ENCODE measurements at places on chromosomes 6 and 20.

- no peak for DNase-seq
Observed at GRCh38 chr20:60817891-60818290, 434.2 kb upstream of the CDH4 start.

- DNase-seq = no peak
Observed at GRCh38 chr6:150680510-150680909, 80.8 kb downstream of the PLEKHG1 start.

DNA sequence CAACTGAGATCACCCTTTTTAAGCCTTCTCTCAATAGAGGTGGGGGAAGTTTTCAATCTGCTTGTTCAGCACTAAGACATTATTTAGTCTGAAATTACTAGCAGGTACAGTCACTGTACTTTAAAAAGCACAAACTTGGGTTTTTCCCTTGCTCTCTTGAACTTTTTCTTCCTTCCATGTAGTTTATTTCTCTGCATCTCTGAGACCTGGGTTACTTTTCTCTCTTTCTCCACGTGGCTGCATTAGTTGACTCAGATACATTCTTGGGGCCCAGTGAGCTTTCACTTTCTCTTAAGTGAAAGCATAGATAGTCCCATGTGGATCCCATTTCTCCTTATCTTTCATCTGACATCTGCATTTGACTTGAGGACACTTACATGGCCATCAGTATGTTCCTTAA is 433.9 kb upstream of the MAP3K7 start:
- DNase-seq = no peak

DNA sequence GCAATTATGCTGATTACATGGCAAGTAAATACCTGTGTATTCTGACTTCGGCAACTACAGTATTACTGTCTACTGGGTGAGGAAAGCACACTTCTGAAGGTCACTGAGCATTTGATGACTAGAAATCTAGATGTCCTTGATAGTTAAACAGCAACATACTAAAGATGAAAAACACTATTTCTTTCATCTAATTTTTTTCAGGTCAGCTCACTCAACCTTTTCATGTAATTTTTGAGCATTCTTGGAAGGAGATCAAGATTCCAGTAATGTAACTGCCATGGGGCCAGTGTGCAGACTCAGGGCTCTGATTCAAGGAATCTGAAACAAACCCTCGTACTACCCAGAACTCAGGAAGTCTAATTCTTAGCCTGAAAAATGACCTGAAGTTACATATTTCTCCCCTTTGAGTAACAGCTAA is 222.6 kb upstream of the TAB2 start:
- no peak for DNase-seq

DNA sequence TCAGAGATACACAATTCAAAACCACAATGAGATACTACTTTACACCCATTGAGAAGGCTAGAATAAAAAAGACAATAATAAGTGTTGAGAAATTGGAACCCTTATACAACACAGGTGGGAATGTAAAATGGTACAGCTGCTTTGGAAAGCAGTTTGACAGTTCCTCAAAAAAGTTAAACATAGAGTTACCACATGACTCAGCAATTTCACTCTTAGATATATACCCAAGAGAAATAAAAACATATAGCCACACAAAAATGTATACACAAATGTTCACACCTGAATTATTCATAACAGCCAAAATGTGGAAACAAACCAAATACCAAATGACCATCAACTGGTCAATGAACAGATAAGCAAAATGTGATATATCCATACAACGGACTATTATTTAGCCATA is 161.1 kb upstream of the PLN start:
- DNase-seq = no peak

DNA sequence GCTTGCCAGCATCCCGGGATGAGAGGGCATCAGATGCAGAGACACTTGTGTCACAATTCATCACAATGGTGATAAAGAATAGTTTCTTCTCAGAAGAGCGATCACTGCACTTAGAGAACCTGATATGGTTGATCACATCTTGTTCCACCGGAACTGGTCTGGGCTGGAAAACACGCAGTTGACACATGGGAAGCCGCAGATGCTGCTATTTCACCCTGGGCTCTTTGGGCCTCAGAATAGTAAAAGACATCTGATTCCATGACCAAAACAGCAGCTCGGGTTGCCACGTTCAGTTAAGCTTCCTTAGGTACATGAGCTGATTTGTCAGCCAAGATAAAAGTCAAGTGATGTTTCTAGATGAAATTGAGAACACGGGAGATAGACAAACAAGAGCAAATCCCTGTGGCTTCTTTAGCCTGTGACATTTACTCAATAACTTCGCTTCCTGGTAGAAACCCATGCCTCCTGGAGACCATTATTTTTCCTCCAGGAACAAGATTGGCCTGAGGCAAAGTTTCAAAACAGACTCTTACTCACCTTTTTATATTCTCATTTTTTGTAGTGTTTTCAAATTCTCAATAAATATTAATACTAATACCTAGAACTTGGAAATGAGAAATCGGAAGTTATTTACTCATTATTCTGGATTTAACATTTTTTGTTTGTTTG is 59.4 kb downstream of the TRMT6 start:
- no peak for DNase-seq

DNA sequence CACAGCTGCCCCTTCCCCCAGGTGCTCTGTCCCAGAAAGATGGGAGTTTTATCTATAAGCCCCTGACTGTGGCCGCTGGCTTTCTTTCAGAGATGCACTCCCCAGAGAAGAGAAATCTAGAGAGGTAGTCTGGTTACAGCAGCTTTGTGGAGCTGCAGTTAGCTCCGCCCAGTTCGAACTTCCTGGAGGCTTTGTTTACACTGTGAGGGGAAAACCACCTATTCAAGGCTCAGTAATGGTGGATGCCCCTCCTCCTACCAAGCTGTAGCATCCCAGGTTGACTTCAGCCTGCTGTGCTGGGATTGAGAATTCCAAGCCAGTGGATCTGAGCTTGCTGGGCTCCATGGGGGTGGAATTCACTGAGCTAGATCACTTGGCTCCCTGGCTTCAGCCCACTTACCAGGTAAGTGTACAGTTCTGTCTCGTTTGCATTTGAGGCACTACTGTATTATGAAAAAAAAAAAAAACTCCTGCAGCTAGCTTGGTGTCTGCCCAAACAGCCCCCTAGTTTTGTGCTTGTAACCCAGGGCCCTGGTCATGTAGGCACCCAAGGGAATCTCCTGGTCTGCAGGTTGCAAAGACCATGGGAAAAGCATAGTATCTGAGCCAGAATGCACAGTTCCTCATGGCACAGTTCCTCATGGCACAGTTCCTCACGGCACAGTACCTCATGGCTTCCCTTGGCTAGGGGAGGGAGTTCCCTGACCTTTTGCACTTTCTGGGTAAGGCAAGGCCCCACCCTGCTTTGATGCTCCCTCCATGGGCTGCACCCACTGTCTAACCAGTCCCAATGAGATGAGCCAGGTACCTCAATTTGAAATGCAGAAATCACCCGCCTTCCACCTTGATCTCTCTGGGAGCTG is 275.0 kb downstream of the CENPW start:
- DNase-seq = no peak

GRCh38 chr6:13764996-13765395 is 49.4 kb downstream of the MCUR1 start:
- peak; percentile 15 for DNase-seq

GRCh38 chr6:105739764-105740163 is 336.9 kb upstream of the PREP start:
- DNase-seq = no peak

DNA sequence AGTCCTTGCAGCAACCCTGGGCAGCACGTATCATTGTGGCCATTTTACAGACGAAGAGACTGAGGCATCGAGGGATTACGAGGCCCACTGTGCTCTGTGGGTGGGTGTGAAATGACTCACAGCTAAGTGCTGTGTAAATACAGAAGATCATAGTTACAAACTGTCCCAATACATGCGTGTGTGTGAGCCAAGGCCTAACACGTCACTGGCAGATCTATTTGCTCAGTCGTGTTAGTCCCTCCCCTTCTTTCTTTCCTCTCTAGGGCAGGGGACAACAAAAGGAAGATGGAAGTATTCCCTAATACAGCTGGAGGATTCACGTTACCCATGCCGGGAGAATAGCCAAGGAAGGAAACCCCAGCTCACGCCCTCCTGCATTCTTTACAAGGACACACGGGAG is 175.9 kb downstream of the CDC5L start:
- no peak for DNase-seq

GRCh38 chr20:64194269-64194668 is 30.0 kb downstream of the MYT1 start:
- no peak for DNase-seq

DNA sequence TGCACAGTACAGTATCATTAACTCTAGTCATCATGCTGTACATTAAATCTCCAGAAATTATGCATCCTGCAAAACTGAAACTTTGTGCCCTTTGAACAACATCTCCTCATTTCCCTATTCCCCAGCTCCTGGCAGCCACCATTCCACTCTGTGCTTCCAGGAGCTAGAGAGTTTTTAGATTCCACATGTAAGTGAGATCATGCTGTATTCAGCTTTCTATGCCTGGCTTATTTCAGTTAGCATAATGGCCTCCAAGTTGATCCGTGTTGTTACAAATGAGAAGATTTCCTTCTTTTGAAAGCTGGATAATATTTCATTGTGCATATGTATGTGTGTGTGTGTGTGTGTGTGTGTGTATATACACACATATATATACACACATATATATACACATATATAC is 86.9 kb upstream of the SLC24A3 start:
- no peak for DNase-seq

DNA sequence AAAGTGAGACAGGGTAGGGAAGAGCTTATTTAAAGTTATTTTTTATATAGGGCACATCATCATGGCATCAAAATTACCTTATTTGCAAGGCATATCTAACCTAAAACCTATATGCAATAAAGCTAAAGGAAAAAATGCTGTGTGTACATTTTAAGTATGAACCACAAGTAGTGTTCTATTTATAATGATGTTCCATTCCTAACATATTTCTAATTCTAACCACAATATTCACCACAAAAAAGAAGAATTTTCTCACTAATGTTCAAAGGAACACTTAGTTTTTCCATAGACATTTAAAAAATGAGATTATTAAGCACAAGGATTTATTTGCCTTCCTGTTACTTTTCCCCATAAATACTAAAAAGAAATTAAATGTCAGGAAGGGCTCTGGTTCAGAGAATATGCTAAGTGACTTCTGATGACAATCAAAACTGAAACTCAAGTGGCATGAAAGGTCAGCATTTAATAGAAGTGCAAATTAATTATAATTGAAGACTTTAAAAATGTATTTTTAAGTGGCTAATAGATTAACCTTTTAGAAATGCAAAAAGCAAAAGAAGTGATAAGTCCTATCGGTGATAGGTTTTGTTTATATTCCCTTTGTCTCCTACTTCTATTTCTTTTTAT is 25.1 kb downstream of the GPR63 start:
- DNase-seq = no peak

GRCh38 chr6:3532296-3532916 is 75.6 kb upstream of the SLC22A23 start:
- no peak for DNase-seq

GRCh38 chr20:58130156-58130555 is 98.3 kb downstream of the ANKRD60 start:
- DNase-seq = no peak

DNA sequence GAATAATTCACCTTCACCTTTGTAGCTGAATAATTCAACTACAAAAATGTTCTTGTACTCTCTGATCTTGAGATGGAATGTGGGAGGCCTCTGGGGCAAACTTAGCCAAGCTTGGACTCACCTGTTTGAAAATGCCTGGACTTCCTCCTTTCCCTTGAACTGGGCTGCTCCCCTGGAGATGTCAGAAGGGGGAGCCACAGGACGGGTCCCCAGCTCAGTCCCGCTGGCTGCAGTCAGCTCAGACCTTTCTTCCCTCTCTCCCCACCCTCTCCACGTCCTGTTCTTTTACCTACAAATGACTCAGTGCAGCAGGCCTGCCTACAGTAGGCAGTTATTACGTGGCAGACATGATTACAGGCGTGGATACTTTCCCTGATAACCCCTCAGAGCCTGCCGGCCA is 131.5 kb upstream of the RALGAPA2 start:
- no peak for DNase-seq

GRCh38 chr6:121780325-121781321 is 345.2 kb downstream of the GJA1 start:
- DNase-seq = no peak

DNA sequence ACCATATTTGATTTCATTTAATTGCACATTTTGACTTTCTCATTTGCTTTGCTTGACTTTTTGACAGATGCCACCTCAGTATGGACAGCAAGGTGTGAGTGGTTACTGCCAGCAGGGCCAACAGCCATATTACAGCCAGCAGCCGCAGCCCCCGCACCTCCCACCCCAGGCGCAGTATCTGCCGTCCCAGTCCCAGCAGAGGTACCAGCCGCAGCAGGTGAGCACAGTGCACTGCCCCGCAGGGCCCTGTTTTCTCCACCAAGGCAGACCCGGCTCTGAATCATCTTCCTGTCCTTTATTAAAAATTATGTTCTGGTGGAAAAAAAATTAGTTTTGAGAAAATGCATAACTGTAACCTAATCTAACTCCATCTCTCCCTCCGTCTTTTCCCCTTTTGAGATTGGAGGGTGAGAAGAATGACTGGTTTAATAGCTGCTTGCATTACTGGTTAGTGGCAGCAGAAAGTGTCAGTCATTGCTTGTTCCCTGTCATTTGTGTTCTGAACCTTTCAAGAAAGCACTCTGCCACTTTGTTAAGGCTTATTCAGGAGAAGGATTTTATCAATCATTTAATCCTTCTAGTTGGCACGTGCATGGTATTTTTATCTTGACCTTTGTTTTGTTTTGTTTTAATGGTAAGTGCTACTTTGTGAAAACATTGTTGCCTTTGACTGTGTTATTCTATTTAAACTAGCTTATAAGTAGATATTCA is 124.3 kb downstream of the ARID1B start:
- no peak for DNase-seq

GRCh38 chr20:9629831-9630230 is 115.4 kb downstream of the LAMP5 start:
- no peak for DNase-seq
